Sciatic nerve (tissue), 2 donors: ENCODE measurements at places on chromosomes 1 and 21.

DNA sequence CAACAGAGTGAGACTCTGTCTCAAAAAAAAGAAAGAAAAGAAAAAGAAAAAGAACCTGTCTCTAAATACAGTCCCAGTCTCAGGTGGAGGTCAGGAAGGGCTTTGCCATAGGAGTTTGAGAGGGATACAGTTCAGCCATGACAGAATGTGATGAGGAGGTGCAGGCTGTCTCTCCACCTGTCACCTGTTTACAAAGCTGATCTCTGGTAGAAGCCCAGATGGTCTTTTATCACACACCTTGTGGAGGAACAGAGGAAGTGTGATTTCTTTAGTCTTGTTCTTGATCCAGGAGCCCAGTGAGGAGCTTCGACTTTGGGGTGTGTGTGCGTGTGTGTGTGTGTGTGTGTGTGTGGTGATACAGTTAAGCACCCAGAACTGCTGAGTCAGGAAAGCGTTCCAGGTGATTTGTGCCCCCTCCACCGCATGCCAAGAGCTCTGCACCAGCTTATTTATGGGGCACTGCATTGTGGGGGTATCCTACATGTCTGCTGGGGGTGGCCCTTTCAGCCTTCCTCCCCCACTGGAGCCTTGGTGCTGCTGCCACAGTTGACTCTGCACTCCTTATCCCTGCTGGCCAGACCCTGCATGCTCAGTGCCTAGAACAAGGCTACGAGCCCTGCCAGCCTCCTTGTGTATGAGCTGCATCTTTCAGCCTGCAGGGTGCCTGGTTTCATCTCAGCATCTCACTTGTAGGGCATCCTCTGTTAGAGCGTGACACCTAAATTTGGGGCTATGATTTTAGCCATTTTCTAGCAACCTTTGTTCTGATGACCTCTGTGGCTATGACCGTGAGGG is 19.3 kb downstream of the DOP1B start:
- DNase-seq = no peak

DNA sequence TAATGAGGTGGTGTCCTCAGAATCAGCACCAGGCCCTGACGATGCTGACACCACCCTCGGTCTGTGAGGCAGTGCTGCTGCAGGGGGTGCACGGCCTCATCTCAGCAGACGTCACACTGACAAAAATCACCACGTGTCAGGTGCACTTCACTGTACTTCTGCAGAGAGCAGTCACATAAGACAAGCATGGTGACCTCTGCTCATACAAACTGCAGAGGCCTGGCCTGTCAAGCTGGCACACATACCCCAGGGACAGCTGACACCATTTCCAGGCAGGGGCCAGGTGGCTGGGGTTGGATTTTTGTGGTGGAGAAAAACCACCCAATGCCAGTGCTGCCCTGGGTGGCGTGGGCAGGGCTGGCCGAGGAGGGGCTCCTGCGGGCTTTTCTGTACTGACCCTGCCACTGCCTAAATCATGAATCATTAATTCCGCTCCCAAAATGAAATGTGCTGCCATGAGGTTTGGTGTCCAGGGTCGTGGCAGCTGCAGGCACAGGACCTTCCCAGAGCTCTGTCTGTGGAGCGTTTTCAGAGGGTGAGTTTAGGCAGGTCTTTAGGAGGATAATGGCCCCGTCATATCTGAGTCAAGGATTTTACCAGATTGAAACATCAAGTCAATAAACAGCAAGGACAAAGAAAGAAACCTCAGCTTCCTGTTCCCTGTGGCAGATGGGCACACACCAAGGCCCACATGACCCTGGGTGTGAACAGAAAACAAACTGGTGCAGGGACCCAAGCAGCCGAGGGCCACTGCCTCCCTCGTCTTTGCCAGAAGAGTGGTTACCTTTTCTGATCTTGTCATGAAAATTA is 33.4 kb upstream of the GPR153 start:
- DNase-seq = no peak

DNA sequence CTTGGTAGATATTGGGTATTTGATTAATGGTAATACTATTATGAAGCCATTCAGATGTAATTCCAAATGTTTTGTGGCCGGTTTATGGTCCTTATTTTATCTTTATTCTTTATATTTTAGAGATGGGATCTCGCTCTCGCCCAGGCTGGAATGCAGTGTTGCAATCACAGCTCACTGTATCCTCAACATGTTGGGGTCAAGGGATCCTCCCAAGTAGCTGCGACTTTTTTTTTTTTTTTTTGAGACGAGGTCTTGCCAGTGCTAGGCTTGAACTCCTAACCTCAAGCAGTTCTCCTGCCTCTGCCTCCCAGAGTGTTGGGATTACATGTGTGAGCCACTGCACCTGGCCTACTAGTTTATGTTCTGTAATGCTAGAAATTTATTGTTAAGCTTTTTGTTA is 4.7 kb downstream of the DDI2 start:
- DNase-seq = no peak

DNA sequence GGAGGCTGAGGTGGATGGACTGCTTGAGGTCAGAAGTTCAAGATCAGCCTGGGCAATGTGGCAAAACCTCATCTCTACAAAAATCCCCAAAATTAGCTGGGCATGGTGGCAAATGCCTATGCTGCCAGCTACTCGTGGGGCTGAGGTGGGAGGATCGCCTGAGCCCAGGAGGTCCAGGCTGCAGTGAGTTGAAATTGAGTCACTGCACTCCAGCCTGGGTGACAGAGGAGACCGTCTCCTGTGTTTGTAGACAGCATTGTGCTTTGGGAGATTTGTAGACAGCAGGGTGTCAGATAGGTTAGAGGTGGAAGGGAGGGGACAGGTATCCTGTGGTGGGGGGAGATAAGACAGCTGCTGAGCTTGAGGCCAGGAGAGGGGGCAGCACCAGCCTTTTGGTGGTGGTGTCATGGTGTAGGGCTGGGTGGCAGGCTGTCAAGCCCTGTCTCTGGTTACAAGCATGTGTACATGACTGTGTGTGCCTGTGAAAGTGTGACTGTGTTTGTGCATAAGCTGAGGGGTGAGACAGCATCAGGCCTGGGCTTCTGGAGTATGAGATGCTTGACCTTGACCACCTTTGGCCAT is 15.2 kb downstream of the PPFIA4 start:
- peak; percentile 13 for DNase-seq
